ENCODE measurements at places on chromosomes 3 and 15.

DNA sequence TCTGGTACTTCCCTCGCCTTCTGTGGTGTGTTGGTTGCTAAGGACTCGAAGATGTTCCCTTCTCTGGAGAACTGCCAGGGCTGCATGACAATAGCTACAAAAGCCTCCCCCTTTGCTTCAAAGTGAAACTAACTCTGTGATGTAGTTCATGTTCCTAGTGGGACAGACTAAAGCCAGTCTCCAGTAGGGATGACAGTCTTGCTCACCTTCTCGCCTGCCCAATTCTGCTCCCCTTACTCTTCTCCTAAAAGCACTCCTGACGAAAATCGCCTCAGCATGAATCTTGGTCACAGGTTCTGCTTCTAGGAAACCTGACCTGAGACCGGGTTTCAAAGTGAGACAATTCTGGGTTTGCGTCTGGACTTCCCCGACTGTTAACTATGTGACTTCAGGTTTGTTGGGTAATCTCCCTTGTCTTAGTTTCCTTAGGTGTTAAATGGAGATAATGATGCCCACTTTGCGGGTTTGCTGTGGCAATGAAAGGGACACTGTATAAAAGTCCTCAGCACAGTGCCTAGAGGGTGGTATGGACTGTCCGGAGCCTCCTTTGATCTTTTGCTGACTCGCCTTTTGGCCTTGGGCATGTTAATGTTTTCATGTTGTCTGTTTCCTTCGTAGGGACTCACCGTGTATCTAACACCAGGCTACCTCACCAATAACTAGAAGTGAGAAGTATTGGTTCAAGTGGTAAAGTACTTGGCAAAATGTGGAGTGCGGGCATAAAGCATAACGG is 24.9 kb upstream of the THRB start:
- no peak for DNase-seq

DNA sequence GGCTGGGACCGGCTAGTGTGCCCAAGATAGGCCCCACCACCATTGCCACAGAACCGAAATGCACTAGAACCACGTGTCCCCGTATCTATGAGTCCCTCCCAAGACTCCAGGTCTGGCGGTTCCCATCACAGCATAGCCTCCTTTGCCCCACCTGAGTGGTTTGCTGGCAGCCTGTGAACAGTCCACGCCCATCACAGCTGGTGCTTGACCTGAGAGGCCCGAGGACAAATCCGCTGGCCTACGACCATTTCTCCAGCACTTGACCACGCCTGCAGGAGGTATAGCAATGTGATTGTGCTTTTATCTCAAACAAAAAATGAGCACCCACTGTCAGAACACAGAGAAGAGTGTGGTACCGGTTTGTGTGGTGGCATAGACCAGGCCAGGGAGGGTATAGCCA is 736.7 kb upstream of the GBE1 start:
- no peak for DNase-seq

- DNase-seq: no peak
Observed at GRCh38 chr15:51186181-51186705, 91.5 kb upstream of the TNFAIP8L3 start.

GRCh38 chr3:111571907-111572460 is 23.2 kb downstream of the ZBED2 start:
- peak; percentile 32 for DNase-seq

DNA sequence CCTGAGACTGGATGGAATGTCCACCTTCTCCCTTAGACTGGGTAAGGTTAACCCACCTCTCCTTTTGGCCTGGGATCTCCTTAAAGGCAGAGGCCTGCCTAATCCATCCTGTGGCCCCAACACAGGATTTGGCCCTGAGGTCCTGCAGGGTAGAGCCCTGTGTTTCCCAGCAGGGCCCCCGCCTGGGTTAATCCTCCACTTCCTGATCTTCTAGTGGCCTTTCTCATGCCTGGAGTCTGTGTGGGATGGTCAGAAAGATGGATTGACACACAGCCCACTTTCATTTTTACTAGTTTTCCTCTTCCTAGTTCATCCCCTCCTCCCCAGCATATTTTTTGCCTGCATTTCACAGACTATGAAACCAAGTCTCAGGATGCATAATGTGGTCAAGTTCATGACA is 48.9 kb upstream of the SLC6A6 start:
- no peak for DNase-seq

GRCh38 chr3:186143250-186143649 is 34.4 kb upstream of the ETV5 start:
- DNase-seq: no peak

GRCh38 chr3:47239929-47240328 is 42.7 kb downstream of the KIF9 start:
- no peak for DNase-seq

GRCh38 chr3:70245746-70246525 is 66.5 kb downstream of the MDFIC2 start:
- DNase-seq: no peak

- DNase-seq: no peak
Observed at GRCh38 chr3:84961521-84962255, 2.9 kb downstream of the CADM2 start.

GRCh38 chr3:176937541-176937940 is 259.7 kb downstream of the TBL1XR1 start:
- DNase-seq: no peak

DNA sequence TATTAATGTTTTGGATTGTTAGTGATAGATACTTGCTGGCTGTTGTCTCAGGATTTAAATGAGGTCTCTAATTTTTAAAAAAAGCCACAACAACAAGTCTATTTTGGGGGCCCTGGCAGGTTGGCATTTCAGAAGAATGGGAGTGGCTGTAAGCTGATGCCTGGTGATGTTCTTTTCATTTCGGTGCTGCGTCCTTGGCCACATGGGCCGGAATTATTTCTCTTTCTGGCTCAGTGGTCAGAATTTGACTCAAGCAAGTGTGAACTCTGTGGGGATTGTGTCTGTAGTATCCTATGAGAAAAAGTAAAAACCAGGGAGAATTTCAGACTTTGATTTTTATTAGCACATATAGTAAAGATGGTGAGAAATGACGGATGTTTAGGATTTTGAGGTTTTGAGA is 203.0 kb downstream of the AKAP13 start:
- no peak for DNase-seq

DNA sequence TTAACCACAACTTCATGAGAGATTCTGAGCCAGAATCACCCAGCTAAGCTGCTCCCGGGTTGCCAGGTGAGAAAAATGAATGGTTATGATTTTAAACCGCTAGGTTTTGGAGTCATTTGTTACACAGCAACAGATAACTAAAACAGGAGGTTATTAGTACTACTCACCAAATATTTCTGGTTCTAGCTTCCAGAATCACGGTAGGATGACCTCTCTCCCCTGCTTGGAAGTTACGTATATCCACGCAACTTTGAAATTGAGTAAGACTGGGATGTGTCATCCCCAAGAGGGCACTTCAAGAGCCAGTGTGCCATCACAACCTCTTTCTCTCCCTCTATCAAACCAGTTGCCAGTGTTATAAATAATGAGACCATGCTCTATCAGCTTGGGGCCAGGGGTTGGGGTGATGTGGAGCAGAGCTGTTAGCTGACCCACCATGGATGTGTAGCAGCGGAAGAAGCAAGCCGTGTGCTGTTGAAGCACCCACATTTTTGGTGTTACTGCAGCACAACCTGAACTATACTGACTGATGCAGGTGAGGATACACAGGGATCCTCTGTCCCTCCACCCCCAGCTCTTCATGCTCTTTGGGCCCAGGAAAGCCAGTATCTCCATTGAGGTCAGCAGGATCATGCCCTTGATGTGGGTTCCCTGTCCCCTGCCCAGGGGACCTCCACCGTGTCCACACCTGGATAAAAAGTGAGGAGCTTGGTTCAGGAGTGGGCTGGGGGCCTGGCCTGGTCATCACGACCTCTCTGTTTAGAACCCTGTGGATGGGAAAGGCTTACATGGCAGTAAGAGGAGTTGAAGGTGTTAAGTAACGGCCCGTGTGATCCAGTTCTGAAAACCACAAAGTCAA is 19.4 kb upstream of the ALDH1A3 start:
- no peak for DNase-seq

- no peak for DNase-seq
Observed at GRCh38 chr3:32288819-32289218, 50.3 kb downstream of the CMTM8 start.

GRCh38 chr3:114879059-114880031 is 267.7 kb downstream of the ZBTB20 start:
- DNase-seq: no peak

Data from activated T-cell treated with anti-CD3 and anti-CD28 coated beads for 24 hours (primary cell).